Kidney (tissue), 22 donors: ENCODE measurements at places on chromosomes 11 and 22. TPM values are rescaled to one million over a fixed set of nuclear protein-coding genes. Genes with fewer than 3 reads are reported as not detected.

GRCh38 chr11:131592734-131593133 is 222.3 kb downstream of the NTM start:
- DNase-seq, result no peak

GRCh38 chr11:125078516-125079140 is 15.5 kb downstream of the SLC37A2 start:
- no peak for DNase-seq

- DNase-seq, result no peak
These were observed 113.0 kb downstream of the ME3 start for GRCh38 chr11:86559311-86559945.

DNA sequence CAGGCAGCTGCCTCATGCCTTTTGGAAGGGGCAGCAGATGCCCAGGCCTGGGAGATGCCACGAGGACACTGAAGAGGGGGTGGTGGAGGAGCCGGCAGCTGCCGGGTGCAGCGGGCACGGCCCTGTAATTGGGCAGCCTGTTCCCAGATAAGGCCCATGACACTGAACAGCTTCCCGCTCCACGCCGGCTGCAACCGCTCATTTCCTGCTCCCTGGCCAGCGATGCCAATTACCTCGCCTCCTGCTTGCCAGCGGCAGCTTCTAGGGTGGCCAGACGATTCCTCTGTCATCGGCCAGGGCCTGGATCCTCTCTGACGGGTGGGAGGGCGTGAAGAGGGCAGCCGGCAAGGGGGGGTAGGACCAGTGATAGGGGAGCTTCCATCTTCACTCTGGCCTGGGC is 22.8 kb downstream of the FLRT1 start:
- no peak for DNase-seq

DNA sequence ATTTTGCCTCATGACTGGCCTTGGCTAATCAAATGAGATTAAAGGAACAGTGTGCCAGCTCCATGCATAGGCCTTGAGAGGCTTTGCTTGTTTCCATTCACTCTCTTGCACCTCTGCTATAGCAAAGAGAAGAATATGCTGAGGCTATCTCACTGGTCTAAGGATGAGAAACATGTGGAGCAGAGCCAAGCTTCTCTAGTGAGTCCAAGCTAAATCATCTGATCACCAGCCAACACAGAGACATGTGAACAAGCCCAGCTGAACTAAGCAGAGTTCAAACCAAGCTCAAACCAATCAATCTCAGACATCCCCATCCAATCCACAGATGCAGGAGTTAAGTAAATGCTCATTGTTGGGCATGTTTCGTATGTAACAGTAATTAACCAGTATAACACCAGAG is 69.4 kb upstream of the API5 start:
- DNase-seq, result peak; percentile 48

DNA sequence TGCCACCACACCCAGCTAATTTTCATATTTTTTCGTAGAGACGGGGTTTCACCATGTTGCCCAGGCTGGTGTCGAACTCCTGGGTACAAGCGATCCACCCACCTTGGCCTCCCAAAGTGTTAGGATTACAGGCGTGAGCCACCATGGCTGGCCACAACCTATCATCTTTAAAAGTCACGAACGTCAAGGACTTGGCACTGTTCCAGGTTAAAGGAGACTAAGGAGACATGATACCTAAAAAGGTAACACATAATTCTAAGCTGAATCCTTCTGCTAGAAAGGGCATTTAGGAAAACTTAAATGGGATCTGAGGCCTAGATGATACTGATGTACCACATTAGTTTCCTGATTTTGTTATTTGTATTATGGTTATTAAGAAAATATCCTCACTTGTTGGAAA is 43.3 kb upstream of the SYT9 start:
- no peak for DNase-seq

DNA sequence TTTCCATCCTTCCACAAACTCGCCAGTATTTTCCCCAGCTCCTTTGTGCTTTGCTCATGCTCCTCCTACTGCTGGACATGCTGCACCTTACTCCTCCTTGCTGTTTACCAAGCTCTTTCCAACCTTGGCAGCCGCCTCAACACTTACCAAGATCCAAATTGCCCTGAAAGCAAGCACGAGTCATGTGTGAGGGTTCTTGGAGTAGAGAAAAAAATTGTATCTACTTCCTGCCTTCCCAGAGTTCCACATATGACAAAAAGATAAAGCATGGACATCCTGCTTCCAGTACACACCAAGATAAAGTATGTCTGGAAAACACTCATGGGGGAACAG is 767.5 kb downstream of the NTM start:
- no peak for DNase-seq

- peak; percentile 69 for DNase-seq
These were observed 11.0 kb downstream of the CRELD2 start for GRCh38 chr22:49929211-49929979.

DNA sequence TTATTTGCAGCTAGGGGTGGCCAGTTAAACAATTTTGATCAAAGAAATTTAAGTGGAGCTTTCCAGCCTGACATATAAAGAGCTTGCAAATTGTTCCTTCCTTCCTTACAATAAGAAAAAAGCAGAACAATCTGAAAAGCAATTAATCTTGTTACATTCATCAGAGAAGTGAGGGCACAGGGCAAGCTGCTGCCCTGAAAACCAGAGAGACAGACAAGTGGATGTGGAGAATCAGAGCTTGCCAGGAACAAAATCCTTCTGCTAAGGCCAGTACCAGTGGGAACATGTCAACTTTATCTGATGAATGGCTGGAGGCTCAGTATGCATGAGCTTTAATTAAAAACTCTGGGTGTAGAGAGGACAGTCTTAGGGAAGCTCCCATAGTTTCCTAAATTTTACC is 8.8 kb downstream of the CCDC179 start:
- DNase-seq, result no peak

DNA sequence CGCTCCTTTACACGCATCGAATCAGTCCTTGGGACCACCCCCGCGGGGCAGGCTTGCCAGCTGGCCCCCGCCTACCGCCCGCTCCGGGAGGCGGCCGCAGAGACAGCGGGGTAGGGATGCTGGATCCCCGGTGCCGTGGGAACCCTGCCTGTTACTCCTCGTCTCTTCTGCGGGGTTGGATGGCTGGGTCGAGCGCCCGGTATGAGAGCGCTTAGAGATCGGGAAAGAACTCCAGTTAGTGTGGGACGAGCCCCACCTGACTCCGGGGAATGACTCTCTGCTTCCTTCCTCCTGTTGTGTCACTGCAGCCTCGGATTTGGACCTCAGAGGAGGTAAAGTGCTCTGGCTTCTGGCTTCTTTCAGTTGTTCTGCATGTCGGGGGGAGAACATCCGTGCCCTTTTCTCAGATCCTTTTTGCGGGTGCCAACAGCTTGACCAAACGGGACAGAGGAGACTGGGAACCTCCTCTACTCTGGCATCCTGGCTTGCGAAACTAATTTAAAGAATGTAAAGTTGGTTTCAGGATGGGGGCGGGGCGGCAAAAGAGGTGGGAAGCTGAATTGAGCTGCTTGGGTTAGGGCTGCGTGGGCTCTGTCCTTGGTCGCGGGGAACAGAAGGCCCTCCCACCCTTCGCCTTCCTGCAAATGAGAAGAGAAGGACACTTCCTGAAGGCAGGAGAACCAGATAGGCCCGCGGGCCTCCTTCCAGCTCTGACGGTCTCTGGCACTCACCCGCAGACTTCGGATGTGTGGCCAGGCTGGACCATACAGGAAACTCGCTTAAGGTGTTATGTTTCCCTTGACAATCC is 938 bp downstream of the LAYN start:
- DNase-seq, result peak; percentile 63

- no peak for DNase-seq
These were observed 125.3 kb upstream of the C11orf58 start for GRCh38 chr11:16613262-16613511.

- no peak for DNase-seq
These were observed 52.8 kb downstream of the LRRC32 start for GRCh38 chr11:76617553-76618265.

GRCh38 chr22:45760682-45761081 is 89.0 kb downstream of the ATXN10 start:
- DNase-seq, result no peak

- no peak for DNase-seq
These were observed 19.6 kb upstream of the OR8D2 start for GRCh38 chr11:124339396-124340141.

DNA sequence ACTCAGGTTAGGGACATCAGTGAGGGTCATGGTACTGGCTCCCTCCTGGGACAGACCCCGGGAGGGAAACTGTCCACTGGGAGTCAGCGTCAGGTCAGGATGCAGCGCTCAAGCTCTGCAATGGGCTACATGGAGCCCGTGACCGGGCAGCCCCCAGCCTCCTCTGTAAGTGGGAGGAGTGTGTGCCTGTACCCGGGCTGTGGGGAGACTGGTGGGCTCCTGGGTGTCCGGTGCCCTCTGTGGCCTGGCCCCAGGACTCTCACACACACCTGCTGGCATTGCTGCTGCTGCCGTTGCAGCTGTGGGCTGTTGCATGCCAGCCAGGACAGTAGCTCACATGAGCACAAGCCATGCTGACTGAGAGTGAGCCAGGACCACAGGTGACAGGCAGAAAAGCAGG is 630.3 kb downstream of the TBC1D22A start:
- no peak for DNase-seq

- no peak for DNase-seq
These were observed 86.3 kb upstream of the HMGXB4 start for GRCh38 chr22:35170716-35171697.

GRCh38 chr22:49503321-49503720 is 324.4 kb downstream of the BRD1 start:
- DNase-seq, result no peak

- no peak for DNase-seq
These were observed 192.8 kb upstream of the B3GAT1 start for GRCh38 chr11:134604886-134605285.

DNA sequence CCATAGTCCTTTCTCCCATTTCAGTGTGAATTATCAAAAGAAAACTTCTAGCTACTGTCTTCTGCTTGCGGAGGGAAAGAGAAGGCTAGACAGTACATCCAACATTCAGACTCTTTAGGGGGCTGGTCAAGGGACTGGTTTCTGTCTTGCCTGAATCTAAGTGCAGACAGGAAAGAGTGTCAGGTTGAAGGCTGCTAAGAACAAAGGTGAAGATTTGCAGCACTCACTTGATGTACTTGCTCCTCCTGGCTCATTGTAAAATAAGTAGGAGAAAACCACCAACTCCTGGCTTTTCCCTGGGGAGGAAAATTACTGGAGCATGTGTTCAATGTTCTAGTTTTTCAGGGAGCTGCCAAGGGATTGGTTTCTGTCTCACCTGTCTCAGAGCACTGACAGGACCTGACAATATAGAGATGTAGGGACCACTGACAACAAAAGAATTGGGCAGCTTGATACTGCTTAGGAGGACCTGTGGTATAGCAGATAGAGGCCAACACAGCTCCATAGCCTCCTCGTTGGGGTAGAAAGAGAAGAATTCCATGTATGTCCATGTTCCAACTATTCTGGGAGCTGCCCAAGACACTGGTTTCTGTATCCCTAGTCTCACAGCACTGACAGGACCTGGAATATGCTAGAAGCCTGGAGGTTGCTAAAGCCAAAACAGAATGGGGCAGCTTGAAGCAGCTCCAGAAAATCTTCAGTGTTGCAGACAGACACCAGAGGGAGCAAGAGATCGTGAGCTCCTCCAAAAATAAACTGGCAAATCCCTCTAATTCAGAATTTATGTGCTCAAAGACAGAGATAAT is 39.7 kb upstream of the MMP12 start:
- peak; percentile 41 for DNase-seq

DNA sequence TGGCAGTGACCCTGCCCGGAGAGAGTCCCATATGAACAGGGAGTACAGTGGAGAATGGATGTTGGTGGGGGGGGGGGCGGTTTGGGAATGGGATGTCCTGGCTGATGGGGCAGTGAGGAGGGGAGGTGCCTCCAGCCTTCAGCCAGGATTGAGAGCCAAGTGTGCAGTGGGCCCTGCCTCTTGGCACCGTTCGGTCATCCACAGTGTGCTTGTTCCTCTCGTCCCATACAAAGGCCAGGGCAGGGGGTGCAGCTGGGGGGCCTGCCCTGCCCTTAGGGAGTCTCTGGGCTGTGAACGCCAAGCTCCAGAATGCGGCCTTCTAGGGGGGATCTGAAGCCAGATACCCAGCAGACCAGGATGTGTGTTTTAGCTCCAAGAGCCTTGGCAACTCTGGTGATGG is 34.0 kb downstream of the KCNC1 start:
- DNase-seq, result no peak

GRCh38 chr11:64866173-64866491 is 12.3 kb downstream of the EHD1 start:
- no peak for DNase-seq

DNA sequence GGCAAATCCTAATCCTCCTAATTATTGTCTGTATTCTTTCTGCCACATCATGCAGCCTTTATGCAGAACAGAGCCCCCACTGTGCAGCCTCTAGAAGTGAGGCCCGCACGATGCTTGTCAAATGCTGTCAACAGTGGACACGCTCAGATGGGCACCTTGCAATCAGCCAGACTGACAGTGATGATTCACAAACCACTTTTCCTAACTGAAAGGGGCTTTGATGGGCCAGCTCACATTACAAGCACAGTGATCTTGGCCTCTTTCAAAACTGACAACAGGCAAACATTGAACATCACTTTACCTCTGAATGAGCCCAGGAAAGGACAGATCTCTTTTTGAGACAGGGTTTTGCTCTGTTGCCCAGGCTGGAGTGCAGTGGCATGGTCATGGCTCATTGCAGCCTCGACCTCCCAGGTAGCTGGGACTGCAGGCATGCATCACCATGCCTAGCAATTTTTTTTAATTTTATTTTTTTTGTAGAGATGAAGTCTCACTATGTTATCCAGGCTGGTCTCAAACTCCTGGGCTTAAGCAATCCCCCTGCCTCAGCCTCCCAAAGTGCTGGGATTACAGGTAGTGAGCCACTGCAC is 18.0 kb upstream of the E2F8 start:
- no peak for DNase-seq

GRCh38 chr11:115630214-115630613 is 126.0 kb upstream of the CADM1 start:
- no peak for DNase-seq

- DNase-seq, result peak; percentile 56
These were observed 86.0 kb downstream of the FEZ1 start for GRCh38 chr11:125410091-125410490.

Gene MS4A6E
- polyA plus RNA-seq, result not detected

Gene CHST1
- polyA plus RNA-seq, result 2.9 TPM

Gene A4GALT
- 76.2 TPM for polyA plus RNA-seq

Gene OR52B2
- polyA plus RNA-seq, result not detected

Gene CCDC87
- 0.13 TPM for polyA plus RNA-seq

Gene PGA5
- not detected for polyA plus RNA-seq

Gene MYBPC3
- 0.52 TPM for polyA plus RNA-seq

Gene OR51B5
- not detected for polyA plus RNA-seq

Gene GRIK4
- polyA plus RNA-seq, result not detected

Gene H19
- polyA plus RNA-seq, result 140 TPM

Gene ZBTB16
- polyA plus RNA-seq, result 2.5 TPM
